Fibroblast of skin of scalp (primary cell): ENCODE measurements at places on chromosomes 2 and 18.
A peak's percentile ranks its signal among the peaks of the same experiment; 100 is the strongest.

DNA sequence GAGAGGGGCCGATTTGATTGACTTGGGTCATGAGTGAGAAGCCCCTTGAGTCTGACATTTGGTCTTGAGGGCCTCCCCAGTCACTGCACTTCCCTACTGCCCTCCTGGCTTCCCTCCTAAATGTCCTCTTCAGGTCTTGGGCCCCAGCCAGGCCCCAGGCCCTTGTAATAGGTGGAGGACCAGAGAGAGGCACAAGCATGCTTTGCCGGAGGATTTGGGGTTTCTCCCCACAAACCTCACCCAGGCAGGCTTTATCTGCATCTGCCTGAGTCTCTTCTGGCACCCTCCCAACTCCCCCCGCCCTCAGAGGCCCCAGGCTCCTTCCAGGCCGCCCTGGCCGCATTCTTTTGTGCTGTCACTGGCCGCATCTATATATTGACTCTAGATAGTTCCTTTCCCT is 270.7 kb downstream of the HAUS1 start:
- no peak for DNase-seq

- peak; percentile 64 for DNase-seq
These were observed 51.7 kb upstream of the ATP5MC3 start for GRCh38 chr2:175233135-175233719.

GRCh38 chr18:24964216-24964615 is 387.8 kb downstream of the ZNF521 start:
- no peak for DNase-seq

DNA sequence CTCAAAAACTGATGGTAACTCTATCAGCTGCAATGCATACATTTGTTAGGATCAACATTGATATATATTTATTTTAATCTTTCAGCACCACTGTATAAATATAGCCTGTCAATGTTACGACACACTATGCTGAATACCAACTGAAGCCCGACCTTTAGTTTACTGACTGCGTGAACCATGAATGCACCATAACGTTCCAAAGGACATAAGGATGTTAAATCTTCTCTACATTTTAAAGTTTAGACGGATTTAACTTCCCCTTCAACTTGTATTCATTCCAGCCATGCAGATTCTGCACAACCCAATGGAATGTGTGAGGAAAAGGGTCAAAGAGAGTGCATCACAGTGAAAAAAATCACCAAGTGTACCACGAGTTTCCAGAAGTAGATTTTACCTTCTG is 489.5 kb downstream of the IRS1 start:
- peak; percentile 27 for DNase-seq

DNA sequence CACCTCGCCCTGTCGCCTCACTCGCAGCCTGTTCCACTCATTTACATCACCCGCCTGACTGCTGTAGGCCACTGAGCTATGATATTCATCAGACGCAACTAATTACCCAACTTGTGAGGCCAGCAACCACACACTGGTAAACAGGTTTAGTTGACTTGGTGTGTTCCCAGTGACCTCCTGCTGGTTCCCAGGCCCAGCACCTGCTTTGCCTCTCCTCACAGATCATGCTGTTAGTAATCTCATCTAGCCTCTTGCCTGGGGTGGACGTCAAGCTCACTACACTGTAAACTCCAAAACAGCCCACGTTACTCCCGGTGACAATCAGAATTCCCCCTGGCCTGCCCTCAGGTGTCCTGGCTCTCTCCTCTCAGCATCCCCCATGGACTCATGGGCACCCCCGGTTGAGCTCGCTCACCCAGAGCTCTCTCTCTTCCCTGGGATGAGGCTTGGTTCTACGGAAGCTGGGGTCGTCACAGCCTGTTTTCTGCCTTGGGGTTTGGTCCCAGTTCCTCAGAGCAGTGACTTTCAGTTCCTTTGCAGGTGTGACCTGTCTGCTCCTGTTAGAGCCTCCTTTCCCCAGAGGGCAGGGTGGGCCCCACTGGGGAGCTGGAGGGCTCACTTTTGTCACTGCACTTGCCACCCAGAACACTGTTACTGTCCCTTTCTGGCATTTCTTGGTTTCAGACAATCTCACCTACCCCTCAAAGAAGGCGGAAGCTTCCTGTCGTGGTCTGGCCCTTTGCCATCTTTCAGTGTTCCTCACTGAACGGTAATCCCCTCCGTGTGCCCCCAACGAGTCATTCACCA is 40.3 kb downstream of the INPP5D start:
- DNase-seq, result no peak

- no peak for DNase-seq
These were observed 119.6 kb downstream of the NFATC1 start for GRCh38 chr18:79515331-79515730.

DNA sequence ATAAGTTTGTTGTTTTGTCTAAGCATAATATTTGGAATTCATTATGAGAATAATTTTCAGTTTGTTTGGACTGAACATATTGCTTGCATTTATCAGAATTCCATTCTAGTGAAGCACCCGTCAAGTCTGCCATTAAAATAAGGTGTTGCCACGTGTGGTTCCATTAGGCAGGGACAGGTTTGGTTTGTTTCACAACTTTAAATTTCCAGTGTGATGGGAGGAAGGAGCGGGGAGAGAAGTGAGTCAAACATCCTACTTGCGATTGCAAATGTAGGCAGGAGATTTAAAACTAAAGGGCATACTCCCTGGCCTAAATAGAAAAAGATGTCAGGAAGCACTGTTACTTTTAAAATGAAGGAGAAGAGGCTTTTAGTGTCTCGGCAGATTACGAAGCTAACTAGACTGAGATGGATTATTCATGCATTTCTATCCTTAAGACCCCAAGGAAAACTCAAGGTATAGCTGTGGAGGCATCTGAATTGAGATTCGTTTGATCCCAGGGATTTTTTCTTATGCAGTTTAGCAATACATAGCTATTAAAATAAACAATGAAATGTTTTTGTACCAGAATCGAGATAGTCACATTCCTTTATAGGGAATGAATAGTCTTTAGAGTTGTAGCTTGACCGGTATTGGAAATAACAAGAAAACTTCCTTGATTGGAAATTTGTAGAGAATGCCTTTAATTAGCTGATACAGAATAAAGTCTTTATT is 19.8 kb downstream of the GRHL1 start:
- DNase-seq, result no peak
